ENCODE measurements at places on chromosomes 4 and X.
A peak's percentile ranks its signal among the peaks of the same experiment; 100 is the strongest.

DNA sequence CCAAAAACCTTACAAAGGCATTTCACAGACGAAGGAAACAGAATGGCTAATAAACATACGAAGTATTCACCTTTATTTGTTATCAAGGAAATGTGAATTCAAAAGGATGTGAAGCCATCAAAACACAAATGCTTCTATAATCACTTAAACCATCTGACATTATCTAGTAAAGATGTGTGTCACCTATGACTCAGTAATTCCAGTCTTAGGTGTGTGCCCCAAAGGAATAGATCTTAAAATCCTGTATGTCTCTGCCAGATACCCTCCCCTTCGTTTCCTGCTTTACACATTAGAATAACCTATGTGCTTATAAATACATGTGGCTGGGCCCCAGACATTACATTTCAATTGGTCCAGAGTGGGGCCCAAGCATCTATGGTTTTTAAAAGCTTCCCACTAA is 41.8 kb upstream of the CEP135 start:
- DNase-seq: no peak

- DNase-seq: no peak
These were observed 815.0 kb upstream of the PCDH10 start for GRCh38 chr4:132334081-132334480.

- no peak for DNase-seq
These were observed 162.9 kb upstream of the USP9X start for GRCh38 chrX:40922307-40922706.

DNA sequence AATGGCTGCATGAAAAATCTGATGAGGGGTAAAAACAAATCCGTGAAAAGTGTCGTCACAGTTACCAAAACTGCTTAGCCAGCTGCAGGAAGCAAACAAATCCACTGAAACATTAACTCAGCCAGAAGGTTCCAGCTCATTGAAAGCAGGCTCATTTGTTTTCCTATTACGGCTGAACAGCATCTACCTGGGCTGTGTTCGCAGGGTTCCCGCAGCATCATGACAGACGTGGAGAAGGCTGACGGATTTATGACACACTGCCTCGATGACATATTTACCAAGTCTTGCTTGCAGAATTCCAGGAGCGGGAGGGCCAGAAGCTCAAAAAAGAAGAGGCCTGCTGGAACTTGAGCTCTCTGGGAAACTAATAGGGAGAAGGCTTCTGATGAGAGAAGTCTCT is 781.1 kb downstream of the RAB28 start:
- DNase-seq: no peak

DNA sequence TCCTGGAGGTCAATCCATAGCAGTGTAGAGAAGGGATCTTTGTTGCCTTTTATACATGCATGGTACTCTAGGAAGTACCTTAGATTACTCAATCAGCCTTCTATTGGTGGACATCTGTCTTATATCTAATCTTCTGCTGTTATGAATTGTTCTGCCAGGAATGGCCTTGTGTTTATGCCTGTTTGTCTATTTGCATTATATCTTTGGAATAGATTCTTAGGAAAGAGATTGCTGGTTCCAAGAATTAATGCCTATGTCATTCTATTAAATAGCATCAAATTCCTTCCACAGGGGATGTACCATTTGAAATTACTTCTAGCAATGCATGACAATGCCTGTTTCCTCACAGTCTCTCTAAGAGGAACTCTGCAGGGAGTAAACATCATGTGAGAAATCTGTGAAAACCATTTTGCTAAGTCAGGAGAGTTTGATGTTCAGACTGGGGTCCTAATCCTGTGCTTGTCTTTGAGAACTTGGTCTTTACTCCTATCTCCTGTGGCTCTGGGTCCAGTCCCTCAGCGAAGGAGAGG is 42.5 kb downstream of the BEX3 start:
- DNase-seq: no peak

DNA sequence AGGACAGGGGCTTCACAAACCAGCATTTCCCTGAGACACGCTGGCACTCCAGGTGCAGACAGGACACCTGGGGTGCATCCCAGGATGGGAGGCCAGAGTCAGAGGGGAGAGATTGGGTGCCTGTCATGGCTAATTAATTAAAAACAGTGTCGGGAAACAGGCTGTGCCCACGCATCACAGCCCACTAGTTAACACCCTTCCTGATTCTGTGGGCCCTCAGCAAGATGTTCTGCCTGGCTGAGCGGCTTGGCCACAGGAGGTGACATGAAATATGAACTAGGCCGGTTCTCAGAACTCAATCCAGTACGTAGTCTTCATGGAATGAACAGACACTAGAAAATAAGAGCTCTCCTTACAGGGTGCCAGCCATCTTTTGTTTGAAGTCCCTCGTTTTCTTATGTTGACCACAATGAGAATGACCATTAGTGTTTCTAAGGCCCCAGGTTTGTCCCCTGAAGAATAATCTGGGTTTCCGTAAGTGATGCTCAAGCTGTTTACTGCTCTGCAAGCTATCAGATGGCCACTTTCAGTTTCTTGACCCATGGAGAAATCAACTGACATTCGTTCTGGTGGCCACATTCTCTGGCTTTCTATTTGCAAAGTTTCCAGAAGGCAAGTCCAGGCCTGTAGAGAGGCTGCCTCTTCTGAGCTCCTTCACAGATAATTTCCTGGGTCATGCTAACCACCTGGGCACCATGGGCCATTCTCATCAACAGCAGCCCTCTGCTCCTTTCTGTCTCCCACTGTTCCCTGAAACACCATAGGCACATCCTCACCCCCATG is 72.3 kb downstream of the SLC34A2 start:
- no peak for DNase-seq

GRCh38 chr4:39521253-39521919 is 5.9 kb downstream of the UGDH start:
- DNase-seq: no peak

GRCh38 chr4:14264437-14264836 is 636.9 kb upstream of the BOD1L1 start:
- no peak for DNase-seq

DNA sequence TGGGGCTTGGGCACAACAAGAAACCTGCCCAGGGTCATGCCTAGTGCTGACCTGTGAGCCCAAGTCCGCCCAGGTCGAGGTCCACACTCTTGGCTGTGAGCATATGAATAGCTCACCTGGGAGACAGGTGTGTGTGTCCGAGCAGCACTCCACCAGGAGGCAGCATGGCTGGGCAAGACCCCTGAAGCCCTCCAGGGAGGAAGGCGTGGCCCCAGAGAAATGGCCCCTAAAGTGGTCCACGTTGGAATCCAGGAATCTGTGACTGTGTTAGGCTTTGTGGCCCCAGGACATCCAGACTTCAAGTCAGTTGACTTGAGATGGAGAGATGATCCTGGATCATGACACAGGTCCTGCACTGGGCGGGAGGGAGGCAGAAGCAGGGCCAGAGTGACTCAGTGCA is 138.8 kb downstream of the CPZ start:
- DNase-seq: peak; percentile 23

- DNase-seq: no peak
These were observed 8.9 kb downstream of the ABLIM2 start for GRCh38 chr4:8149664-8150063.

DNA sequence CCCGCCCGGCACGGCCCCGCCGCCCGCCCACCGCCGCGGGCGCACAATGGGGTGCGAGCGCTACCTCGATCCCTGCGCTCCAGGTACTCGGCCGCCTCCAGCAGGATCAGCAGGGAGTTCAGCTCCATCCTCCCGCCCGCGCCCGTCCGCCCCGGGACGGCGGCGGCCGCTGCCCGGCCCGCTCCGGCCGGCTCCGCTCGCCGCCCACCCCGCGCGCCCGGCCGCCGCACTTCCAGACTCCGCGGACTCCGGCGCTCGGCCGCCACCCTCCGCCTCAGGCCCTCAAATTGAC is at the start of gene MXD4:
TSS of gene MXD4 (minus strand) at position 257 of the 292 bp plus-strand sequence. CDS start at position 128, 129 bp downstream.
- no peak for DNase-seq

GRCh38 chr4:65789805-65790204 is 119.5 kb upstream of the EPHA5 start:
- no peak for DNase-seq

- DNase-seq: no peak
These were observed 9.4 kb downstream of the FNIP2 start for GRCh38 chr4:158778156-158778711.

DNA sequence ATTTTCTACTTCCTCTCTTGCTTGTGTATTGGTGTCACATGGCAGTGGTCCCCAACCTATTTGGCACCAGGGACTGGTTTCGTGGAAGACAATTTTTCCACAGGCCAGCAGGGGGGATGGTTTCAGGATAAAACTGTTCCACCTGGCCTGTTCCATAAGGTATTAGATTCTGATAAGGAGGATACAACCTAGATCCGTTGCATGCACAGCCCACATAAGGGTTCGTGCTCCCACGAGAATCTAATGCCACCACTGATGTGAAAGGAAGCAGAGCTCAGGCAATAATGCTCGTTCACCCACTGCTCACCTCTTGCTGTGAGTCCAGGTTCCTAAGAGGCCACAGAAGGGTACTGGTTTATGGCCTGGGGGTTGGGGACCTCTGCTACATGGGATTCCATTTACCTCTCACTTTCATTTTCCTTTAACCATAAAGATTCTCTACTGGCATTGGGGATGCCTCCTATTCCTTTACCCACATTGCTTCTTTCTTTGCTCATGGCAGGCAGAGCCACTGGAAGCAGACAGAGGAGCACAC is 38.1 kb downstream of the SEC31A start:
- DNase-seq: no peak

DNA sequence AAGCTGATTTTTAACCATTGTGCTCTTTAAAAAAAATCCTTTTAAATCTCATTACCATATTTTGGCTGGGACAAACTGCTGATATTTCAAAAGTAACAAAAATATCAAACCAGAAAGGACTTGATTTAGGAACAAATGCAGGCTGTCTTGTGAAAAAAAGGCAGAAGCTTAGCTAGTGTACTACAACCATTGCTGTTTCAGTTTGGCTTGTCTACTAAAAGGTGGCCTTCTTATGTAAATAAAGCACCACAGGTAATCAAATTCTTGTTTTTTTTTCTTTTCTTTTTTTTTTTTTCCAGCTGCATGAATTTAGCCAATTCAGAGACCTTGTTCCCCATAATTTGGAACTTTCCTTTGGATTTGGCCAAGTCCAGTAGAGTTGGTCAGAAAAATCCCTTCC is 43.8 kb upstream of the MAGEA8 start:
- DNase-seq: no peak

GRCh38 chr4:73729534-73730165 is 10.7 kb upstream of the CXCL8 start:
- no peak for DNase-seq

GRCh38 chr4:127448986-127449385 is 183.8 kb upstream of the INTU start:
- no peak for DNase-seq

GRCh38 chr4:2096073-2096609 is 37.0 kb downstream of the NAT8L start:
- no peak for DNase-seq

DNA sequence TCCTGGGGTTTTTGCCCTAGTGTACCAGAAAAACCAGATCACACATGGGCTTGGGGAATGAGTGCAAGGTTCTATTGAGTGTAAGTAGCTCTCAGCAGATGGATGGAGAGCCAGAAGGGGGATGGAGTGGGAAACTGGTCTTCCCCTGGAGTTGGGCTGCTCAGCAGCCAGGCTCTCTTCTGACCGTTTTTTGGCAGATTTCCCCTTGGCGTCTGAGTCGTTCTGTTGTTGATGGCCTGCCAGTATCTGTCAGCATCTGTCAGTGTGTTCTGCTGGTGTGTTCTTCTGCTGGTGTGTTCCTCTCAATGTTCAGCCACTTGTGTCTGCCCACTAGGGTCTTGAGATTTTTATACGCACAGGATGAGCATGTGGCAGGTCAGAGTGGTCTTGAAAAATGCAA is 633.9 kb upstream of the CPEB2 start:
- DNase-seq: no peak

GRCh38 chr4:40164459-40164858 is 32.4 kb upstream of the RHOH start:
- DNase-seq: no peak

All from activated CD8-positive, alpha-beta memory T cell treated with anti-CD3 and anti-CD28 coated beads, Interleukin-2, amount 50 U/mL, for 48 hours (primary cell).